ENCODE measurements at places on chromosomes 12 and 14.

DNA sequence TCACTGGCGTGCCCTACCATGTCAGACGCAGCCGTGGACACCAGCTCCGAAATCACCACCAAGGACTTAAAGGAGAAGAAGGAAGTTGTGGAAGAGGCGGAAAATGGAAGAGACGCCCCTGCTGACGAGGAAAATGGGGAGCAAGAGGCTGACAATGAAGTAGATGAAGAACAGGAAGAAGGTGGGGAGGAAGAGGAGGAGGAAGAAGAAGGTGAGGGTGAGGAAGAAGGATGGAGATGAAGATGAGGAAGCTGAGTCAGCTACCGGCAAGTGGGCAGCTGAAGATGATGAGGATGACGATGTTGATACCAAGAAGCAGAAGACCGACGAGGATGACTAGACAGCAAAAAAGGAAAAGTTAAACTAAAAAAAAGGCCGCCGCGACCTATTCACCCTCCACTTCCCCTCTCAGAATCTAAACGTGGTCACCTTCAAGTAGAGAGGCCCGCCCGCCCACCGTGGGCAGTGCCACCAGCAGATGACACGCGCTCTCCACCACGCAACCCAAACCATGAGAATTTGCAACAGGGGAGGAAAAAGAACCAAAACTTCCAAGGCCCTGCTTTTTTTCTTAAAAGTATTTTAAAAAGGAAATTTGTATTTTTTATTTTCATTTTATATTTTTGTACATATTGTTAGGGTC lies 13.2 kb downstream of the TRIP11 start:
- DNase-seq = no peak

GRCh38 chr12:84757978-84758377 lies 154.6 kb downstream of the SLC6A15 start:
- DNase-seq = no peak

- DNase-seq = no peak
These were observed 2.5 kb downstream of the RIMBP2 start for GRCh38 chr12:130713581-130713991.

- no peak for DNase-seq
These were observed 78.6 kb downstream of the IFNG-AS1 start for GRCh38 chr12:68067762-68068376.

DNA sequence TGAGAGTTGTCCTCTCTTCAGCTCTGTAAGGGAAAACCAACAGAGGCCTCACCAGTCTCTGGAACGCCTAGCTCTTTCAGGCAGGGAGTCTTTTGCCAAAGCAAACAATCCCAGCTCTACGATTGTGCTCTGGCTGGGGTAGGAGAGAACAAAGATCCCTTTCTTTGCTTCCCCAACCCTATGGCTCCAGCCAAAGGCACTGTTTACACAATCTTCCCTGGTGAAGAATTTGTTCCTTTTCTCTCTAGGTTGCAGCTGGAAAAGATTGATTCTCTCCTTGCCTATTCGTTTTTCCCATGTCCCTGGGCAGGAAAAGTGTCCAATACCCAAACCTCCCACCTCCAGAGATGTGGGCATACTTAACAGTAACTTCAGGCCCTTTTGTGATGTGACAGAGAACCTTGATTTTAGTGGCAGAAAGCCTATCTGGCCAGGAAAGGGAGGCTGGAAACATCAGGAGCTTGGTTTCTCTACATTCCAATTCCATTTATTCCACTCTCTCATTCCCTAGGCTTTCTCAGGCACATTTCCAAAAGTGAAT lies 16.8 kb downstream of the ATP5MC2 start:
- peak; percentile 10 for DNase-seq

- no peak for DNase-seq
These were observed 41.9 kb downstream of the ATP23 start for GRCh38 chr12:57983146-57983857.

GRCh38 chr12:127178052-127178451 lies 1088.9 kb upstream of the TMEM132C start:
- DNase-seq = no peak

DNA sequence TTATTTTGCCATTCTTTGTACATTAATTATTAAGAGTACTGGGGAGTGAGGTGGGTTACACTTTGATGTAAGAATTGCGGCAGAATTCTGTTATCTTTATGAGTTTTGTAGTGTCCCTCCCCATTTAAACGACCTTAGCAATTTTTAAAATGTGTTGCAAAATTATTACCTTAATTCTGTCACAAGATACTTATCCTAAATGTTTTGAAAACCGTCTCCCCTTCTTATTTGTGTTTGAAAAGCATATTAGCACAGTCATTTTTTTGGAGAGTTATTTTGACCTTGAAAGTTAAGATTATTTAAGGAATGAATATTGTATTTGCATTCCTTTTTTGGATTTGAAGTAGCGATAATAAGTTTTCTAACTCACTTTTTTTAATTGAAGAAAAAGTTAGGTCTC lies 2.2 kb downstream of the ARHGAP5 start:
- DNase-seq = no peak

- no peak for DNase-seq
These were observed 43.9 kb upstream of the IQSEC3 start for GRCh38 chr12:22530-23201.

DNA sequence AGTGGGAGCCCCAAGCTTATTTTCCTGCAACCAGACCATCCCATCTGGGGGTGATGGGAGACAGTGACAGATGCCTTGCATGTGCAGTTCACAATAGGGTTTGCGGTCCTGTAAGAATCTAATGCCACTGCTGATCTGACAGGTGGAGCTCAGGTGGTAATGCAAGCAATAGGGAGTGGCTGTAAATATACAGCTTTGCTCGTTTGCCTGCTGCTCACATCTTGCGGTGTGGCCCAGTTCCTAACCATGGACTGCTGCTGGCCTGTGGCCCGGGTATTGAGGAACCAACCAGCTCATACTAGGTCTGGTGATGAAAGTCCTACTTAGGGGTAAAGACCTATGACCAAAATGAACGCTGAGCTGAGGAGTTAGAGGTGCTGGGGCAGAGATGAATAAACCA lies 36.1 kb upstream of the CCDC88C start:
- no peak for DNase-seq

- peak; percentile 15 for DNase-seq
These were observed 2.8 kb downstream of the TMEM179 start for GRCh38 chr14:104601786-104602185.

- DNase-seq = no peak
These were observed 77.7 kb upstream of the SLC38A2 start for GRCh38 chr12:46450279-46450748.

- no peak for DNase-seq
These were observed 57.4 kb downstream of the AACS start for GRCh38 chr12:125122668-125123067.

DNA sequence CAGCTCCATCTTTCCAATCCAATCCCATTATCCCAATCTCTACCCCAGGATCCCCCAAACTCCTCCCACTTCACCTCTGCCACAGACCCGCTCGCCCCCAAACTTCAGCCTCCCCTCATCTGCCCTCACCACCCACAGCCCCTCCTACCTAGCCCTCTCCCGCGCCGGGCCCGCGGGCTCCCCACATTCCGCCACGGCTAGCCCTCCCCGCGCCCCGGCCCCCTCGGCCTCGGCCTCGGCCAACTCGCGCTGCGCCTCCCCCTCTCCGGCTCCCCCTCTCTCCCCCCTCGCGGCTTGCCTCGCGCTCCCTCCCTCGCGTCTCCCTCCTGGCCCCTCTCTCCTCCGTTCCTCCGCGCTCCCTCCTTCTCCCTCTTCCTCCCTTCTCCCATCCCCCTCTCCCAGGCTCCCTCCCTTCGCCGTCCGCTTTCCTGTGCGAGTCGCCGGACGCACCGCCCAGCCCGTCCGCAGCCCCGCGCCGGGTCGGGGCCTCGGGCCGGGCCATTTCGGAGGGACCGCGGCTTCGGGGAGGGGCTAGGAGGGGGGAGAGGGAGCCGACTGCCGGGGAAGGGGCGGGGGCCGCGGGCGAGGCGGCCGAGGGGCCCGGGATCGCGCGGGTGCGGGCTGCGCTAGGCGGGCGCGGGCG lies at the start of gene ATN1:
Gene ATN1, plus strand, starts transcription at position 581 of the 643 bp plus-strand sequence. CDS start 6,043 bp downstream, outside the sequence.
- peak; percentile 78 for DNase-seq

GRCh38 chr12:130589540-130590317 lies 126.4 kb downstream of the RIMBP2 start:
- no peak for DNase-seq

- no peak for DNase-seq
These were observed 62.5 kb upstream of the DLK1 start for GRCh38 chr14:100664231-100664630.

GRCh38 chr14:60090864-60091519 lies 731 bp upstream of the PCNX4 start:
- DNase-seq = no peak

DNA sequence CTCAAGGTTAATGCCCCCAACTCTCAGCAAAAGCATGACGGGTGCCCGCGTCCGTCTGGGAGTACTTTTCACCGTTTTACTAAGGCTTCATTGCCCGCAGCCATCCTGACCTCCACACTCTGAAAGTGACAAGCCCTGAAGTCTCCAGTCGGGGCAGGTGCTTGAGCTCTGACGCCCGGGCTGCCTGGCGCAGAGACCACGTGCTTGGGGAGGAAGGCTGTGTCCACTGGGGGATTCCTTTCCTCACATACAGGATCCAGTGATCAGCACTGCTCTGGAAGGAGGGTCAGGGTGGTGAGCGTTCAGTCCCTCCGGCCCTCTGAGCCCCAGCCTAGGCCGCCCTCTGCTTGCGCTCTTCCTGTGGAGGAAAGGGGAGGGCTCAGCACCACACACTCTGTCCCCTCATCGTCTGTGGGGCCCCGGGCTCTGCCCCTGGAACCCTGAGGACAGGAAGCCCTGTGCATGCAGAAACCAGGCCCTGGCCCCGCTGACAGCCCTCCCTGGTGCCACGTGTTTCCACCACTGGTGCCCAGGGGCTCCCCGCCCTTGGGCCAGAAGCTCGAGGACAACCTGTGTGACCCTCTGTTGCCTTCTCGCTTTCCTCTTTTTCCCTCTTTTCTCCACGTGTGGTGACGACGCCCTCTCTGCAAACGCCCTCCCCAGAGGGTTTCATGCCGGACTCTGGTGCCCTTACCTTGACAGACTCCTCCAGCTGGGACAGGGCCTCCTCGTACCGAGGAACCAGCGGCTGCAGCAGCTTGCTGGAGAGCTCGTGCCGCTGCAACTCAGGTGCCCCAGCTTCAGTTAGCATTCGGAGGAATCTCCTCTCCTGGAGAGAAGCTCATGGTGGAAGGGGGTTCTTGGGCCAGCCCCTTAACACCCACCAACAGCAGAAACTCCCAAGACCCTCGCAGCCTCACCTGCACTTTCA lies 4.9 kb downstream of the DDX51 start:
- no peak for DNase-seq

DNA sequence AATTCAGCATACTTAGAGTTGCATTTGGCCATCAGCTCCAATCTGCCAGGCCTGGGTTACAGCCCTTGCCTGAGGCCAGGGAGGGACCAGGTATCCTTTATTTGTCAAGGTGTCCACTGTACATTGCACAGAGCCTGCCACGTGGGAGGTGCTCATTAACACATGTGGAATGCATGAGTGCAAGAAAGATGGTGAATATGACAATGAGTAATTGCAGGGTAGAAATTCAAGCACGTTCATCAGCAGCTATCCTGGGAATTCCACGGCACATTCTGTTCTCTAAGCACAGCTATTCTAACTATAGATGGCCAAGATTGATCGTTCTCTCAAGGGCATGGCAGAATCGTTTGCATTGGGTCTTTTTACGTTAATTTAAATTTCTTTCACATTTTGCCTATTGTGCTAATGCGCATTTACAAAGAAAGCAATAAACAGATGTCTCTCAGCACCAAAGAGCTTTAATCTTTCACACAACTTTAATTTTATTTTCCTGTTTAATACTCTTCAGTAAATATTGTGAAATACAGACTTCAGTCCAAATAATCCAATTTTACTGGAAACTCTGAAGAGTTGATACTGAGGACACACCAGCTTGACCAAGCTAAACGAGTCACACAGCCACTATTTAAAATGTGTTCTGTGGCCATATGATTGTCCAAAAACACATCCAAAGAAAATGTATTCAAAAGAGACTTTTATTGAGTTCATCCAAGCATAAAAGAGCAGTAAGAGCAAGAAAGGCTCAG lies 1025.7 kb upstream of the TMEM132C start:
- no peak for DNase-seq

GRCh38 chr12:25574761-25575160 lies 21.7 kb upstream of the LMNTD1 start:
- no peak for DNase-seq

- DNase-seq = no peak
These were observed 18.1 kb downstream of the RFC5 start for GRCh38 chr12:118034429-118035189.

DNA sequence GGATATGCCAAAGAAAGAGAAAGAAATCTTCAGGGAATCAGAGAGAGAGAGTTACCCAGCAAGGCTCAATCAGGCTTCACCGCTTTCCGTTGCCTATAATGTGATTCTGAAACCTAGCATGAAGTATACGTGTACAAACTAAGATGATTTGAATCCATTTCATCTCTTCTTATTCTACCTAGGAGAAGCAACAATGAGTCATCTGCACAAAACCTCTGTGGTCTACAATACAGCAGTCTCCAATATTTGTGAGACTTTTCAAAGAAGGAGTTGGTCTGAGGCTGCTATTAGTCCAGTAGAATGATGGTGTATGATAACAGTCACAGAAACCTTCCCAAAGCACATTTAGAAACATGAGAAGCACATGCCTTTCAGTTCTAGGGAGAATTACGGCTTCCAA lies 141.9 kb downstream of the C12orf42 start:
- DNase-seq = no peak

DNA sequence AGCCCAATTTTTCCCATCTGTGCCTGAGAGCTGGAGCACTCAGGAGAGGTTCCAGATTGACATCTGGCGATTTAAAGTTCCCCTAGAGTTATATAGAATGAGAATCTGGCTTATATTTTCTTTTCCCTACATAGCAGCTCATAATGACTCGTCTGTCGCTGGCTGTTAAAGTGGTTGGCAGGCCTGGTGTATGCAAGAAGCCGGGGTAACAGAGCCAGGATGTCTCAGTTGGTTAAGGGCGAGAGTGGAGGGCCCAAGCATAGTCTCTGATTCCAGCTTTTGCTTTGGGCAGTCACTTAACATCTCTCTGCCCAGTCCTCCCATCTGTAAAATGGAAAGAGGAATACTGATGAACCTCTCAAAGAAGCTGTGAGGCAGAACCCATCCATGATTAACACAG lies 751.6 kb downstream of the NOVA1 start:
- DNase-seq = no peak

GRCh38 chr14:94332063-94332583 lies 9.0 kb upstream of the SERPINA6 start:
- DNase-seq = no peak

GRCh38 chr12:68591734-68592418 lies 18.8 kb upstream of the RAP1B start:
- no peak for DNase-seq

DNA sequence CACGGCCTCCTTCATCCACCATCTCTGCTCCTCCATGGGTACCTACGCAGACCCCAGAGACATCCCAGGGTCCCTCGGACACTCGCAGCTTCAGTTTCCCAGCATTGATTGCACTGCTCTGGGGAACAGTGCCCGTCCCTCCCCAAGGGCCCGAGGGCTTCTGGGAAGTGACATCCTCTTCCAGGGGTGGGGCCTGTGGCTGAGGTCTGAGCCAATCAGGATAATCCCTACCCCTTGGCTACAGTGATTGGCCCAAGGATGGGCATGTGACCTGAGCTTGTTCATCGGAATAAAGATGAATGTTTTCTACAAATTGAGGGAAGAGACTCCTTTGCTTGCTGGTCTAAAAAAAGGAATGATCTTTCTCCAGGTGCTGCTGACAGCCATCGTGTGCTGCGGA lies 37.3 kb upstream of the MYL2 start:
- no peak for DNase-seq

Data from caudate nucleus (tissue), 63 donors.